Coronary artery (tissue), 2 donors: ENCODE measurements at places on chromosomes 6 and 20.

- DNase-seq, result no peak
Measured at GRCh38 chr20:42700372-42700771, 489.3 kb downstream of the PTPRT start.

GRCh38 chr6:154868143-154868594 is 126.9 kb upstream of the TIAM2 start:
- no peak for DNase-seq

GRCh38 chr6:24861934-24862333 is 63.2 kb upstream of the ARMH2 start:
- DNase-seq, result no peak

- no peak for DNase-seq
Measured at GRCh38 chr6:151847064-151847463, 39.6 kb downstream of the ESR1 start.
